ENCODE measurements at places on chromosomes 7 and 10.

DNA sequence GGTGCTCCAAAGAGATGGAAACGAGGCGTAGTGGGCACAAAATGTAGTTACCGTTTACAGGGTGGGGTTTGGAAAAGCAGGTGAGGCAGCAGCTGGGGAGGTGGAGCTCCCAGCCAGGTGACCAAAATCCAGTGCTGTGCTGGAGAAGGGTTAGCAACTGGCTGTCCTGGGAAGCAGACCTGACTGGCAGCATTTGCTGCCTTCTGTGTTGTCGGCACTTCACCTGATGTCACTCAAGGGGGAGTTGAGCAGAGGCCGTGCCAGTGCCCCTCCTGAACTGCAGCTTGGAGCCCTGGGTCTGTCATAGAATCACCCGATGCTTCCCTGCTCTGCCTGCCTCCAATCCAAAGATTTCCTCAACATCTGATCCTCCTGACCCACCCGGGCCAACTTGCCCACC, 12.8 kb downstream of the GCK start:
- DNase-seq = no peak

DNA sequence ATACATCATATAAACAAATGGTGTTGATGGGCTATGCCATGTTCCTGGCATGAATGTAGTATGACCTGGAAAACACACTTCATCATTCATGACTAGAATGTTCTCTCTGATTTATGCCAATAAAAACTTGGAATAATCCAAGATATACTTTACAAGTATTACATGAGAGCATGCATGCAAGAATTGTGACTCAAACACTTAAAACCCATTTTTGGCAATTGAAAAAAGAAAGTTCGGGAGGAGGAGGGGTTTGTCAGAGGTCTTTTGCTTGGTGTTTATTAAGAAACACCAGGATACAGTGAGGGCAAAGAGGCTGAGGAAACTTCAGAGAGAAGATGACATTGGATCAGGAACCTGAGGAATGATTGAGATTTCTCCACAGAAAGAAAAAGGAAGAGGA, 10.2 kb upstream of the CUL1 start:
- no peak for DNase-seq

DNA sequence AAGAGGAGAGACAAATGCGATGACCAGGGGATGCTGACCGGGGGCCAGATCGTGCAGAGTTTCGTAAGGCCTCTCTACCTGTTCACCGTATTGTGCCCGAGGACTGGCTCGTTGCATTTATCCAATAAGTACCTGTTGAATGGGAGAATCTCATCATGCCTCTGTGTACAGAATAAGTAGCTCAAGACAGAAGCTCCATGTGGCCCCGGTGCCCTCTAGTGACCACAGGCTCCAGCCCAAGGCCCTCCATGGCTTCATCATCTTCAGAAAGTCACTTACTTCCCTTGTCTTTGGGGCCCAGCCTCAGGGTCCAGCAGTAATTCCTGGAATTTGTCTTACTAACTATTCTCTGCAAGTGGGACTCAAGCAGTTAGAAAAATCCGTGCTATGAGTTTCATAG, 151.0 kb downstream of the CHN2 start:
- DNase-seq = peak; percentile 7

- DNase-seq = no peak
These were observed 75.8 kb upstream of the NRP1 start for GRCh38 chr10:33410096-33410859.

DNA sequence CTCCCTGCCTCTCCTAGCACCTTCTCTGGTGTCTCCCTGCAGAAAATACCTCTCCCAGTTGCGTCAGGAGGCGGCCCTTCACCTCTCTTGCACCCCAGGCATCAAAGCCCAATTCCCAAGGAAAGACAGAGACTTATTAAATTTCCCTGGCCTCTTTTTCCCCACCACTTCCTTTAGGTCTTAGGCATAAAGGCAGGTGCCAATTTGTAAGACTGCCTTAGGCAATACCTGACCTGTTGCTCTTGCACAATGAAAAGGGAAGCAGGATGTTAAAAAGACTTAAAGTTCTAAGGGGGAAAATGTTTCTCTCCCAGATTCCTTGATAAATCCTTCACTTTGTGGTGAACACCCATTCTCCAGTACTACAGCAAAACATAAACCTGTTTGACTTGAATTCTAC, 186.7 kb downstream of the SLC25A13 start:
- no peak for DNase-seq

DNA sequence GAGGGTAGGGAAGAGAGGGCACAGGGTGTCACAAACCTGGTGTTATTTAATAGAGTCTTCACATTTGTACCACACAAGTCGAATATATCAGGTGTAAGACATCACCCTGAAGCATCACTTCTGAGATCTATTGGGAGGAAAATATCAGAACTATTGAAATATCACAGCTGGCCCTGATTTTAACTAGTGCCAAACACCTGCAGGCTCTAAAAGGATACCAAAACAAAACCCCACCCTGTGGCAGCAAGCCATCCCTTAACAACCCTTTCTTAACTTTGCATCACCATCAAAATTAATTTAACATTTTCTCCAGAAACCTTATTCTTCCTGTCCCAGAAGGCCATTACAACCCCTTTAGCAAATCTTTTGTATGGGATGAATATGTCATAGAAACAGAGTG, 365.4 kb downstream of the SUGCT start:
- DNase-seq = no peak

- DNase-seq = no peak
These were observed 1093.0 kb downstream of the GATA3 start for GRCh38 chr10:9147475-9147874.

Data from RKO (cell line).